Dermis blood vessel endothelial cell (primary cell): ENCODE measurements at places on chromosomes 13 and 19.

- DNase-seq = peak; percentile 11
Measured at GRCh38 chr19:51064534-51065220, at the start of gene KLK13. Gene KLK13 (minus strand): TSS chr19:51065092. CDS start chr19:51065067, 25 bp downstream.

DNA sequence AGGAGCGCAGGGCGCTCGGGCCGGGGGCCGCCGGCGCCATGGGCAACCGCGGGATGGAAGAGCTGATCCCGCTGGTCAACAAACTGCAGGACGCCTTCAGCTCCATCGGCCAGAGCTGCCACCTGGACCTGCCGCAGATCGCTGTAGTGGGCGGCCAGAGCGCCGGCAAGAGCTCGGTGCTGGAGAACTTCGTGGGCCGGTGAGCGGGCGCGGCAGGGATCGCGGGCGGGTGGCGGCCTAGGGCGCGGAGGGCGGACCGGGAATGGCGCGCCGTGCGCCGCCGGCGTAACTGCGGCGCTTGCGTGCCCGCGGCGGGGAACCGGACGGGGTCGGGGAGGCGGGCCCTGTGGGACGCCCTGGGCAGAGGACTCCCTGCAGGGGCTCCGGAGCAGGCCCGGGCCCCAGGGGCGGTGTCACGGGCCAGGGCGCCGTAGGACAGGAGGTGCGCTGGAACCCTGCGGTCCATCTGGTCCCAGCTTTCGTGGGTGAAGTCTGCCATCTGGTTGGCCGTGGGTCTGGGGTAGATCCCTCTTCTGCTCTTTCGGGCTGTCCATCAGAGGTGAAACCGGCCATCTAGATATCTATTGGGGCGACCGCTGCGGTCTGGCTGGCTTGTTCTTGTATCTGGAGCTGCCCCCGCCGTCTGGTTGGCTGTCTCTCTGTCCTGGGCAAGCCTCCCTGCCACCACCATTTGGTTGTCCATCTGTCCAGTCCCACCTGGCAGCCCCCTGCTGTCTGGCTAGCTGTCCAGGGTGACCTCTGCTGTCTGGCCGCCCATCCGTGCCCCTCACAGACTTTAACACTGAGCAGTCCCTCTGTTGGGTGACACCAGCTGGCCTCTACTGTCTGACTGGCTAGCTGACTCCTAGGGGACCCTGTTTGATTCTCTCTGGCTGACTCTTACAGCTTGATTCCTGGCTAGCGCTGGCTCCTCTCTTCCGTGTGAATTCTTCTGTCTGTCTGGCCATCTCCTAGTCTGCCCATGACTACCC is 622 bp downstream of the DNM2 start:
- DNase-seq = peak; percentile 65

GRCh38 chr19:14479975-14480699 is 5.0 kb upstream of the PTGER1 start:
- DNase-seq = peak; percentile 60

DNA sequence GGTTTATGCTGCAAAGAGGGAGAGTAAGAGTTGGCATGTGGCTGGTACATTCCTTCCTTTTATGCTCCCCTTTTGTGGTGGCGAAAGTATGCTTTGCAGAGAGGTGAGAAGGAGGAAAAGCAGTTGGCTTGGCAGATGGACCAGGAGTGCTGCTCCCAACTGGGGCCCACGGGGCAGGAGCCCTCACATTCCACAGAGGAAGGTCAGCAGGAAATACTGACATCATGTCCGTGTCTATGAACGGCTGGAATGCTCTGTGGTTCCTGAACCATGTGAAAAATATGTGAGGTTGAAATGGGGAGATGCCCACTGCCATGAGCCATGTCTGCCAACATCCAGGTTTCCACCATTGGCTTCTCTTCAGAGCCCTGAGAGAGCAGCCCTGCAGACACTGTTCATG is 33.3 kb upstream of the GAS6 start:
- DNase-seq = peak; percentile 75

DNA sequence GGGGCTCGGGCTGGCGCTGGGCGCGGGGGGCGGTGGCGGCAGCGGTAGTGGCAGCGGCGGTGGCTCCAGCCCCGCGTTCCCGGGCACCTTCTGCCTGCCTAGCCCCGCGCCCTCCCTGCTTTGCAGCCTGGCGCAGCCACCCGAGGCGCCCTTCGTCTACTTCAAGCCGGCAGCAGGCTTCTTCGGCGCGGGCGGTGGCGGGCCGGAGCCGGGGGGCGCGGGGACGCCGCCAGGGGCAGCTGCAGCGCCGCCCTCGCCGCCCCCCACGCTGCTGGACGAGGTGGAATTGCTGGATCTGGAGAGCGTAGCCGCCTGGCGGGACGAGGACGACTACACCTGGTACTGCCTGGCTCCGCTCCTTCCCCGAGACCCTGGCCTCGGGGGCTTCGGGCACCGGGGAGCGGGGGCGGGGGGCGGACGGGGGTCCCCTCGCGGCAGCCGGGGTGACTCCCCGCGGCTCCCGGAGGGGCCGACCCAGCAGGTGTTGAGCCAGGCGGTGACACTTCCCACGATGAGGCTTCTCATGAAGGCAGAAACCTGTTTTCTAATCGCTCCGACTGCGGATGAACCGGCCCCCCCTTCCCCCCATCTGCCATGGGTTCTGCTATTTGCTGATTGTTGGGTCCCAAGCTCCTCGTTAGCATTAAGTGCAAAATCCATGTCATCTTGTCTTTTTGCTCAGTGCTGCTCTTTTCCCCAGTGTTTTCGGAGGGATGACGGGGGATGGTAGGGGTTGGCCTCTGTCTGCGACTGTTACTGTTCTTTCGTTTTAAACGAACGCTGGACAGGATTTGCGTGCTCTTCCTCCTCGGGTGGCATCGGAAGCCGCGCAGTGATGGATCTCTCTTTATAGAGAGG is 943 bp downstream of the SLAIN1 start:
- no peak for DNase-seq

DNA sequence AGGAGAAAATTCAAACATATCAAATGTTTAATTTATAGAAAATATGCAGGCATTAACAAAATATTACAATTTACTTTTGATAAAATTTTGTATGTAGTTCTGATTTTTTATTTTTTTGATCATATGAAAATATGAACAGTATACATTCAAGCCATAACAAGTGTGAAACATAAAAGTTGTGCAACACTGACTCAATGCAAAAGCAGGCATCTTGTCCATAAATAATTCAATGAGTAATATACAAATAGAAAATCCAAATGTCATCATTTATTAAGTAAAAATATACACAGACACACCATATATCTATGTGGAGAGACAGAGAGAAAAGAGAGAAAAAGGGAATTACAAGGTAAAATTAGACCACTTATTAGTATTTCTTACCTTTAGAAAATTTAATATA is 1183.9 kb downstream of the SLITRK1 start:
- no peak for DNase-seq

- no peak for DNase-seq
Measured at GRCh38 chr13:97120346-97120745, 101.8 kb upstream of the MBNL2 start.

DNA sequence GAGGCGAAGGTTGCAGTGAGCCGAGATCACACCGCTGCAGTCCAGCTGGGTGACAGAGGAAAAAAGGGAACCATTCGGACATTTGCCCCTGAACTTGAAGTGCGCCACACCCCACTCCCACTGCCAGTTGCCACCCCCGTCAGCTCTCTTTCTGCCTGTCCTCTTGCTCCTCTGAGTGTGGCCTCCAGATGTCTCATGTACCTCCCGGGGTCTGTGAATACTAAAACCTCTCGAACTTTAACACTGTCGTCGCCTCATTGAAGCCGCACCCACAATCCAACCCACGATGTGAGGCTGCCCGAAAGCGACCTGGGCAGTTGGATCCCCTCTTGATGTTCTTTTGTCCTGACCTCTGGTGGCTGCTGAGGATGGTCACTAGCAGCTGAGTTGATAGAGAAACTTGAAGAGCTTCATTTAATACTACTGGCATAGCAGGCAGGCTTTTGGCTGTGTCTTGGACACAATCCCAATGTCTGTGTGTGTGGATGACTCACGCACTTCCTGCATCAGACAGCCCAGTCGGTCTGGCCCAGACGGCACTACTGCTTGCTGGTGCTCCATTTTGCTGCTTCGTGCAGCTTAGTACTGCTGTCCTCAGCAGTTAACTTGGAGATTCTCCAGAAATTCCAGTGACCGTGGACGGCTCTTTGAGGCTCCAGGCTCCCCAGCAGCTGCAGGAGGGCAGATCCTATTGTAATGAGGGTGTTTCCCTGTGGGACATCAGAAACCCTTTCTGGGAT is 4.2 kb downstream of the FPR3 start:
- peak; percentile 96 for DNase-seq

DNA sequence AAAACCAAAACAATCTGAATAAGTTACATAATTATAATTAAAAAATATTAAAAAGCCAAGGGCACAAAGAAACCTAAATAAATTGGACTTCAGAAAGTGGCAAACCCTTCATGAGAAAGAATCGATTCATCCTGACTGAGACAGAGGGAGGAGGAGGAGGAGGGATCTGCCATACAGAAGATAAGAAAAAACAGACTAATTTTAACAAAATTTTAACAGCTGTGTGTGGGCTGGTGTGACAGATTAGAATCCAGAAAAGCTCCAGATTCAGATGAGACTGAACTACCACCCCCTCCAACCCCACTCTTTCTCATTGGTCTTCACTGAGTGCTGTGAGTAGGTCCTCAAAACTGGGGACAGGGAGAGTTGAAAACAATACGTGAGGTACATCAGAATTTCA is 111.5 kb upstream of the HTR2A start:
- no peak for DNase-seq

DNA sequence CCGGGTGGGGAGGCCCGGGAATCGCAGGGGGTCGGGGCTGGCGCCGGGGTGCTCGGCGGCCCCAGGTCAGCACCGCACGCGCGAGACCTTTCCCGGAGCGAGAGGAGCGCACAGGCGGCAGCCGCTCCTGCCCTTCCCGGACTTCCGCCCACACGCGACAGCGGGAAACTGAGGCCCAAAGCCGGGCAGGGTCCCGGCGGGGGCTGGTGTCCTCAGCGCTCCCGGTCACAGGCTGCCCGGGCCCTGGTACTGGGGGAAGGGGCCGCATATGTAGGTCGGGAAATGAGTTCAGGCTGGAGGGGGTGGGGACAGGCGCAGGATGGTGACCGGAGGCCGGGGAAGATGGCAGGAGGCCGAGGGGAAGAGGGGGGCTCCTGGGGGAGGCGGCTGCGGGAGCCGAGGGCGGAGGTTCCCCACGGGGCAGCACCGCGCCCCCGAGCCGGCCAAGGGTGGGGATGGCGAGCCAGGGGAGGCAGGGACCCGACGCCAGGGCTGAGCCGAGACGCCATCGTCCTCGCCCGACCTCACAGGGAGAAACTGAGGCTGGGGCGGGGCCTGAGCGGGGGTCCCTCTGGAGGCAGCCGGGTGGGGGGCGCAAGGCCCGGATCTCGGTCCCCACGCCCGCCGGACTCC is 662 bp downstream of the CBARP start:
- DNase-seq = peak; percentile 45

GRCh38 chr19:52541608-52542007 is 14.1 kb downstream of the ZNF808 start:
- DNase-seq = no peak
